T-cell (primary cell): ENCODE measurements at places on chromosomes 4 and X. TPM values are rescaled to one million over a fixed set of nuclear protein-coding genes. Genes with fewer than 3 reads are reported as not detected.

- no peak for DNase-seq
- H3K4me1 ChIP-seq: no peaks in the 10 kb centered on the region
- H3K27me3 ChIP-seq: no peaks in the 10 kb centered on the region
- H3K36me3 ChIP-seq: no peaks in the 10 kb centered on the region
- H3K27ac ChIP-seq: no peak overlapping the region
Observed at GRCh38 chr4:122480655-122481487, 24.3 kb upstream of the IL2 start.

- no peak for DNase-seq
- no peaks in the 10 kb centered on the region for H3K27me3 ChIP-seq
- H3K27ac ChIP-seq: no peak overlapping the region
- H3K4me1 ChIP-seq: no peaks in the 10 kb centered on the region
- no peak overlapping the region for H3K4me3 ChIP-seq
- no peaks in the 10 kb centered on the region for H3K36me3 ChIP-seq
Observed at GRCh38 chrX:133527415-133527814, 112.1 kb upstream of the GPC4 start.

- H3K36me3 ChIP-seq: no peaks in the 10 kb centered on the region
- no peaks in the 10 kb centered on the region for H3K4me1 ChIP-seq
- H3K4me3 ChIP-seq: no peak overlapping the region
- no peak for DNase-seq
- H3K27me3 ChIP-seq: no peaks in the 10 kb centered on the region
- H3K27ac ChIP-seq: no peak overlapping the region
Observed at GRCh38 chrX:155747520-155747919, 133.6 kb upstream of the VAMP7 start.

- H3K27me3 ChIP-seq: no peaks in the 10 kb centered on the region
- no peaks in the 10 kb centered on the region for H3K36me3 ChIP-seq
- H3K4me3 ChIP-seq: no peak overlapping the region
- H3K27ac ChIP-seq: no peak overlapping the region
- no peaks in the 10 kb centered on the region for H3K4me1 ChIP-seq
Observed at GRCh38 chr4:88910101-88910500, 146.9 kb downstream of the FAM13A start.

DNA sequence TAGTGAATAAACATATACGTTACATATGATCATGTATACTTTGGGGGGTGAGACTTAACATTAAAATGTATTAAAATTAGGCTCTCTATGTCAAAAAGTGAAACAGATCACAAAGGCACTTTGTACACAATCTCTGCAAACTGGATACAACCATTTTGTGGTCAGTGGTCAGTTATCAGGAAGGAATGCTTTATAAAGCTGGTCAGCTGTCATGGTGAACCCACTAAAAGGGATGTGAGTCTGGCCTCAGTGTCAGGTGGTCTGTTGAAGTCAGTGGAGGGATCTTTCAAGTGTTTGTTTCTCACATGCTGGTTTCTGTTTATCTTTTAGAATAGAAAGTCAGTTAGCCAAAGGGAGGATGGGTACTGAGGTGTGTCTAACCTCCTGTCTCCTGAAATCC, 875.5 kb upstream of the INTU start:
- H3K4me1 ChIP-seq: no peaks in the 10 kb centered on the region
- no peaks in the 10 kb centered on the region for H3K36me3 ChIP-seq
- H3K27ac ChIP-seq: no peak overlapping the region
- no peaks in the 10 kb centered on the region for H3K27me3 ChIP-seq
- no peak for DNase-seq

DNA sequence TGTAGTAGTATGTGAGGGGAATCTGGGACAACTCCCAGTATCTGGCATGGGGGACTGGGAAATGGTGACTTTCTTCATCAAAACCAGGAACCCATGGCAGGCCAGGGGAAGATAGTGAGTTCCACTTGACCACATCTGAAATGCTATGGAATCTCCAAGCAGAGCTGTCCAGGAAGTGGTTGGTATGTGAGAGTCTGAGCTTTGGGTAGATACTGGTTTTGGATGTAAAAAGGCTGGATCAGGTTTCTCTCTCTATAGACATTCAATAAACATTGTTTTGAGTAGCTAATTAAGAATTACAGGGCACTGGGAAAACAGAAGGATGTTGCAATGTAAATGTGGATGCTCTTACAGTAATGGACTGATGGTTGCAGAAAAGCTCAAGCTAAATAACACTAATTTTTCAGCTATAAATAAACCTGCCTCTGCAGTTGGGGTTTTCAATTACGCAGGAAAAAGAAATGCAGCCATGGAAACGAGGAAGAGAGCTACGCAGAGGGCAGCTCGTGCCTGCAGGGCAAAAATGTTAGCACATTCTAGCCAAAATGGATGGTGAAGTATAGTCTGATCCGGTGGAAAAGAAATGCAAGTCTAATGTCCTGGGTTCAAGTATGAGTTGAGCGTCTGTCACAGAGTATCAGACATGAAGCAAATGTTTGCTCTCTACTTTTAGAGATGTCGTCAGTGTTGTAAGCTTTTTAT, 13.4 kb upstream of the CHRNA9 start:
- no peak for DNase-seq
- no peak overlapping the region for H3K27ac ChIP-seq
- peaks cover 15% of the 10 kb centered on the region for H3K4me1 ChIP-seq
- no peak overlapping the region for H3K4me3 ChIP-seq

DNA sequence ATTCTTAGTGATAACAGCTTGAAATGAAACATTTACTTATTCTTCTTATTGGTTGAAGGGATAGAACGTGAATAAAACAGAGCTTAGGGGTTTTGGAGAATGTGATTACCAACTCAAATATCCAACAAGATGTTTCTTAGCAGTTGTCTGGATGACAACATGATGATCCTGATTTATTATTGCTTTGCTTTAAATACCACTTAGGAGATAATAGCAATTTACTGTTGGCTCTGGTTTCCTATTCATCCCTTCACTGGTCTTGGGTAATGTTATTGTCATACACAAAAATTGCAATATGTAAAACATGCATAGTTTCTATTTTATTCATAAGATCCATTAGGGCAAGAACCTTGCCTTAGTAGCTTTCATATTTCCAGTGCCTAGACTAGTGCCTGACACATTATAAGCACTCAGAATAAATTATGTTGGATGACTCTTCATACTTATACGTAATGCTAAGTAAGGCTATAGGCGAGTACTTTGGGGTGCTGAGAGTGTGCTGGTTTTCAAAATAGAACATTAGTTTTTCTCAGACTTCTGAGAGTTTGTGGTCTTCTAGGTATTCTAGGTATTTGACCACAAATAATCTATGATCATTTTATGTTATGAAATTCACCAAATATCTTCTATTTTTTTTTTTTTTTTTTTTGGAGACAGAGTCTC, 58.6 kb upstream of the PGRMC2 start:
- no peaks in the 10 kb centered on the region for H3K27me3 ChIP-seq
- no peaks in the 10 kb centered on the region for H3K4me1 ChIP-seq
- no peaks in the 10 kb centered on the region for H3K36me3 ChIP-seq
- no peak for DNase-seq

GRCh38 chr4:56931924-56932323, 24.2 kb downstream of the REST start:
- no peak overlapping the region for H3K27ac ChIP-seq
- H3K36me3 ChIP-seq: peaks cover 29% of the 10 kb centered on the region
- H3K4me3 ChIP-seq: no peak overlapping the region

DNA sequence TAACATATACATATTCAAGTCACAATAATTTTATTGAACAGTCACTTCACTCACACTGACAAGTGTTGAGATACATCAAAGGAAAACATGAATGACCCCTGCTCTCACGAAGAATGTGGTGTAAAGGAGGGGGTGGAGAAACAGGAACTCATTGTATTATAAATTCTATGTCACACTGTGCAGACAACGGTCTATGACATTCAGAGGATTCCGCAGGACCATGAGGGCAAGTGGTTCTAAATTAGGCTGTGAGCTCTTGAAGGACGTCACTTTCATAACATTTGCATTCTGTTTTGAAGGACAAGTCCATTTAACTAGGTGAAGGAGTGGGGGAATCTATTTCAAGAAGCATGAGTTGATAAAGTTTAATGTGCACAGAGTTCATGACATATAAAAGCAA, 415.2 kb upstream of the HS3ST1 start:
- H3K36me3 ChIP-seq: no peaks in the 10 kb centered on the region
- no peak overlapping the region for H3K27ac ChIP-seq
- no peak for DNase-seq

GRCh38 chrX:50448565-50448964, 22.1 kb downstream of the DGKK start:
- no peak for DNase-seq
- no peaks in the 10 kb centered on the region for H3K4me1 ChIP-seq
- H3K27ac ChIP-seq: no peak overlapping the region
- H3K36me3 ChIP-seq: no peaks in the 10 kb centered on the region
- H3K27me3 ChIP-seq: no peaks in the 10 kb centered on the region

DNA sequence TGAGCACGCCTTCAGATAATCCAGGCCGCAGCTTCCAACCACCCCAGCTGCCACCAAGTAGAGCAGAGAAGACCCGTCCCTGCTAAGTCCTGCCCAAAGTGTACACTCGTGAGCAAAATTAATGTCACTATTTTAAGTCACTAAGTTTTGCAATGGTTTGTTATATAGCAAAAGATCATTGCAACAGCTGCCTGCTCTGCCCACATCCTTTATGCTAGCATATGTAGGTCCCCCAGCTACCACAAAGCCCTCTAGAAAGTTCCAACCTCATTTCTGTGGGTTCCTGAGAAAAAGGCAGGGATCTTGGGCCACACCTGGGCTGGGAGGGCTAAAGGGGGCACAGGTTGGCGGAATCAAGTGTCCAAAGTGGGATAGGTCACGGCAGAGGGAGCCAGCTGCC, 346.9 kb downstream of the BCOR start:
- no peaks in the 10 kb centered on the region for H3K27me3 ChIP-seq
- H3K4me3 ChIP-seq: no peak overlapping the region
- H3K36me3 ChIP-seq: no peaks in the 10 kb centered on the region
- no peak overlapping the region for H3K27ac ChIP-seq

DNA sequence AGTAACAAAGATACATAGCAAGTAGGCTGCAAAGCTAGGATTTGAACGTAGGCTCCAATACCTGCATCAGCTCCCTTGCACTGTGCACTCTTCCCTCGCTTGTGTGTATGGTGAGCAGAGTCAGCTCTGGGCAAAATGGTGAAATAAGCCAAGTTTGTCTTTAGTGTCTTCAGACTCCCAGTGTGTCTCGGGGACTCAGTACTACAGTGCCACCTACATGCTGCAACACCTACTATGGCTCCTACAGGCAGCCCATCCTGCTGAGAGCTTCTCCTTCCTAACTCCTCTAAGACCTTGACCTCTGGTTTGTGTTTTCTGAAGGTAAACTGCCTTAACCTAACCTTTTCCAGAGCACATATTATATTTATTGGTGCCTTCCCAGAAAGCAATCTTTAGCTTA, 42.5 kb downstream of the RTL9 start:
- no peaks in the 10 kb centered on the region for H3K27me3 ChIP-seq
- H3K36me3 ChIP-seq: no peaks in the 10 kb centered on the region
- no peak overlapping the region for H3K4me3 ChIP-seq
- H3K27ac ChIP-seq: no peak overlapping the region

DNA sequence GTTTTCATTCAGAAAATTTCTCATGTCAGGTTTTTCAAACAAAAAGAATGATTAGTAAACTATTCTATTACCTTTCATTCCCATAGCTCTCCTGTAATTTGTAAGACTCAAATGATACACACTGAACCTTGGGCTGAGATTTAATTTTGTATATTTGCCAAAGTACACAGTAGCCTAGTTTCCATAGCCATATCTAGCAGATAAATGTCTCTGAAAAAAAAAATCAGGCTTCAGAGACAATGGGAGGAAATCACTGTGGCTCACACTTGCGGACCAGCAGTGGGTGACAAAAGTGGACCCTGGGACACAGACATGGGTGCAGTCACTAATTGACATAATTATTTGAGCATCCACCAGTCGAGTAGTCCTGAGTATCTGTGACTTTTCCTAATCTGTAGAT, 46.6 kb downstream of the MAOA start:
- H3K27me3 ChIP-seq: no peaks in the 10 kb centered on the region
- no peak overlapping the region for H3K27ac ChIP-seq
- H3K36me3 ChIP-seq: no peaks in the 10 kb centered on the region
- DNase-seq: no peak
- no peaks in the 10 kb centered on the region for H3K4me1 ChIP-seq
- H3K4me3 ChIP-seq: no peak overlapping the region

DNA sequence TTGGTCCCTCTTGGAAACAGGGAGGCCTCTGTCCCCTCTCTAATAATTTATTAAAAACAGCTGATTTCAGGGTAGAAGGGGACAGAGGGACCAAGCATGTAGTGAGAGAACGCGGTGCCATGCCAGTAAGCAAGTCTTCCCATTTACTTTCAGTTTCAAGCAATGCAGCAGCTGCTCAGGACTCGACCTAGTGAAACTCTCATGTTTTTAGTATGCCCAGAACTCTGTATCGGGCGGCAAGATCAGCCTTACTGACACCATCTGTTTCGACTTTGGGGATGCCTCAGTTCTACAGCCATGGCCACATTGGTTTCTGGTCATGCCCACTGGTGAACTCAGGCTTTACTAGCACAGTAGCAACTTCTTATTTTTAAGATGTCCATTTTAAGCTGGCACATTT, 40.6 kb downstream of the ZNF81 start:
- no peak overlapping the region for H3K4me3 ChIP-seq
- DNase-seq: no peak
- H3K36me3 ChIP-seq: peaks cover 7% of the 10 kb centered on the region
- no peaks in the 10 kb centered on the region for H3K4me1 ChIP-seq
- H3K27me3 ChIP-seq: no peaks in the 10 kb centered on the region

DNA sequence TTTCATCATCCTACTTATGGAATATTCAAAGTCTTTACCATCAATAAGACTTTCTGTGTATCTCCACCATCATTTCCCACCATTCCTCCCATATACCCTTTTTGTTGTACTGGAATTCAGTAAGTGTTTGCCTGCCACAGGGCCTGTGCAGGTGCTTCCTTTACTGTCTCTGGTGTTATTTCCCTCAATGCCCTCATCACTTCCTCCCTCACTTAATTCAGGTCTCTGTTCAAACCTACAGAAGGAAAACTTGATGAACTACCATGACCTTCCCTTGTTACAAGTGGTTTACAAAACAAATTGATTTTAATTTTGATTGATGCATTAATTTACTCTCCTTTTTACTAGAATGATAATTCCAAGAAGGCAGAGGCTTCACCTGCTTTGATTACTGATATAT, 159.5 kb upstream of the FAT4 start:
- H3K4me1 ChIP-seq: no peaks in the 10 kb centered on the region
- DNase-seq: no peak
- no peaks in the 10 kb centered on the region for H3K27me3 ChIP-seq
- no peak overlapping the region for H3K4me3 ChIP-seq
- no peak overlapping the region for H3K27ac ChIP-seq
- H3K36me3 ChIP-seq: no peaks in the 10 kb centered on the region

DNA sequence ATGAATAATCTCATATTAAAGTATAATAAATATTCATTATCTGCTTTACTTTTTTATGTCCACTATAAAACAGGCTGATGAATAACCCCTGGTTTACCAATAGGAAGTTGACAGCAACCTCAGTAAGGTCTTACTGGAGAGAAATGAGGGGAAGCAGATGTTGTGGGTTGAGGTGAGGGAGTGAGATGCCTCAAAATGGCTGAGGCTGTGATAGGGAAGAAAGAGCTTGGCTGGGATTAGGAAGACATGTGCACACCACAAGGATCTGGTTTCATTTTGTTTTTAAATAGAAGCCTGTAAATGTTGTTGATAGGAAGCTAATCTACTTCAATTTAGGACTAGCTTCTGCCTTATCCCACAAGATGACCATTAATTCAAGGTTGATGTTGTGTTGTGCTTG, 14.4 kb upstream of the CYBB start:
- DNase-seq: no peak
- no peaks in the 10 kb centered on the region for H3K27me3 ChIP-seq
- H3K36me3 ChIP-seq: no peaks in the 10 kb centered on the region
- H3K4me3 ChIP-seq: no peak overlapping the region
- H3K27ac ChIP-seq: no peak overlapping the region

Gene BEND4
- 0.50 TPM for total RNA-seq

Gene MAML3
- 2.5 TPM for total RNA-seq

Gene FAM133A
- total RNA-seq: not detected

Gene XAGE1A
- not detected for total RNA-seq

Gene SULT1E1
- total RNA-seq: not detected

Gene INPP4B
- 69.8 TPM for total RNA-seq

Gene DNAAF6
- not detected for total RNA-seq
